Forelimb muscle (tissue), 1 donor: ENCODE measurements at places on chromosomes 6 and 20. TPM values are rescaled to one million over a fixed set of nuclear protein-coding genes. Genes with fewer than 3 reads are reported as not detected.

TFAP2A gene
- 0.43 TPM for polyA plus RNA-seq

DNA sequence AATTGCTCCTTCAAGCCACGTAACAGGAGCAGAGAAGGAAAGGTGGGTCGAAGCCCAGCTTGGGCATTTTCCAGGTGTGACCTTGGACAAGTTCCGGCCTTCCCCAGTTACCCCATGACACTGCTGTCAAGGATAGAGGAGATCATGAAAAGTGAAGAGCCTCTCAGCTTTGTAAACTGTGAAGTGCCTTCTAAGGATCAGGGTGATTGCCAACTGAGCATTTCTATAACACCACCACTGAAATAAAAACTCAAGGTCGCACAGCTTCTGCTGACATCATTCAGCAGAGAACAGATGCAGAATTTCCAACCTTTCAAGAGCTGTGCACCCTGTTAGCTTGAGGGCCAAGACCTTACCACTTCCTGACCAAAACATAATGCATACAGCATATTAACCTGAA, 24.0 kb upstream of the ZMYND8 start:
- DNase-seq = no peak

- DNase-seq = no peak
These were observed 103.5 kb downstream of the CD24 start for GRCh38 chr6:106870824-106871717.

- no peak for DNase-seq
These were observed 89.6 kb upstream of the HMGCLL1 start for GRCh38 chr6:55668591-55668990.

GRCh38 chr6:38378801-38379200, 260.9 kb downstream of the BTBD9 start:
- no peak for DNase-seq

GRCh38 chr6:15436451-15436850, 190.6 kb downstream of the JARID2 start:
- DNase-seq = no peak

- DNase-seq = no peak
These were observed 104.9 kb upstream of the SLC22A23 start for GRCh38 chr6:3561725-3562124.

GRCh38 chr20:7939663-7940062, 595 bp downstream of the HAO1 start:
- no peak for DNase-seq

- no peak for DNase-seq
These were observed 3.8 kb downstream of the ELOVL5 start for GRCh38 chr6:53344969-53345368.

GRCh38 chr20:45970646-45971424, 1.2 kb downstream of the ZNF335 start:
- DNase-seq = no peak

GRCh38 chr20:56630086-56630493, 984 bp downstream of the TFAP2C start:
- no peak for DNase-seq

DNA sequence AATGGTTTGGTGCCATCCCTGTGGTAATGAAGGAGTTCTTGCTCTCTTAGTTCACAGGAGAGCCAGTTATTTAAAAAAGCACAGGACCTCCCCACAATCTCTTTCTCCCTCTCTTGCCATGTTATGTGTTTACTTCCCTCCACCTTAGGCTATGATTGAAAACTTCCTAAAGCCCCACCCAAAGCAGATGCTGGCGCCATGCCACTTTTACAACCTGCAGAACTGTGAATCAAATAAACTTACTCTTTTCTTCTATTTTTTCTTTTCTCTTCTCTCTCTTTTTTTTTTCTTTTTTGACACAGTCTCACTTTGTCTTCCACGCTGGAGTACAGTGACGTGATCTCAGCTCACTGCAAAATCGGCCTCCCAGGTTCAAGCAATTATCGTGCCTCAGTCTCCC, 508.4 kb upstream of the EPHA7 start:
- DNase-seq = no peak

DNA sequence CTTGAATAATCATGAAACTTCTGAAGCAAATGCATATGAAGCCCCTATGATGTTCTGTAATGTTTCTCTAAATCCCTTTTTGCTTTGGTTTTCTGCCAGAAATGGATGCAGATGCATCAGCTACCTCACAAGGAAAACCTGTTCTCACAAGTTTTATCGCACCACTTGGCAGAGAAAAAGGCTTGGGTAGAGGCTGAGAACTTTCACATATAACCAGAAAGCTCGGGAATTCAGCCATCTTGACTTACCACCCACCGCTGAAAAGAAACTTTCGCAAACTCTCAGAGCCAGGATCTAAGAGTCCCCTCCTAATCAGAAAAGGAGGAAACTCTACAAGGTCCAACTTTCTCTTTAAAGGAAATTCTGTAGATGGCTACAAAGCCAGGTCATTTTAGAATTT, 36.2 kb upstream of the ADTRP start:
- no peak for DNase-seq

DNA sequence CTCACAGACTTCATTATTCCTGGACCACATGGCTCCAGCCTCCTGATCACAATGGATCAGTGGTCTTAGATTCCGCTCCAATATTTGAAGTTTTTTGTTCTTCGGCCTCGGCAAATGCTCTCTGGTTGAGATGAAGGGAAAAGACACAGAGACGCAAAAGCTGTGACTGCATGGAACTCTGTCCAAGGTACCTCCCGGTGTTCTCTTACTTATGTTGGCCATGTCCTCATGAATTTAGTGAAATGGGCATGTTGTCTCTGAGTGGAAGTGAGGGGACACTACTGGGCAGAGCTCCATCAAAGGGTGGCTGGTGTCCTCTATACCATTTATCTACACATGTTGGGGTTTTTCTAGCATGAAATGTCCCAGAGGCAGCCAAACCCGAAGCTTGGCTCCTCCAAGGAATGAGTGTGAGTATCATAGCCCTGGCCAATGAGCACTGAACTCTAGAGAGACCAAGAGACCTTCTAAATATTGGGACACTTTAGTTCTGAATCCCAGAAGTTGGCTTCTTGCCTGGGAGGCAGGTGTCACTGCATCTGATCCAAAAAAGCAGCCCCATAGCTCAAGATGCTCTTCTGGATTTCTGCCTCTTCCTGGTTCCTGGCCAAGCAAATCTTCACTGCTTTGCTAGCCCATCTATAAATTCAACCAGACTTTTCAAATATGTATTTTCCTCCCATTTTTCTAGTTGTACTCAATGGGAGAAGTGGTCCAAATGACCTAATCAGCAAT, 34.1 kb downstream of the HLA-G start:
- no peak for DNase-seq

DNA sequence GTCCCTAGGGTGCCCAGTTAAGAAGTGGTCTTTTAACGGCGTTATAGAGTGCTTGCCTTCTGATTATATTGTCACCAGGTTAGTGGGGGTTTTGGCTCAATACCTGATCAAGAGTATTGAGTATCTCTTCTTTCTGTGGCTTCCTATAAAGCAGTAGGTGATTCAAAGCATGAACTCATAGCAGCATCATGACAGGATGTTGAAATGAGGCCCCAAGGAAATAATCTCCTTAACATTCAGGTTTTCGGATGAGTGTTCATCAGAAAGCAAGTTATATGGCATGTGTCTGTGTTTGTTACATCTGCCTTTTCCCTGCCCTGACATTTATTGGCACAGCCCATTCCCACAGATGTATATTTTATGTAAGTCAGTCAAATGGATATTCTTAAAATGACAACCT, 301.0 kb downstream of the FARS2 start:
- no peak for DNase-seq

DNA sequence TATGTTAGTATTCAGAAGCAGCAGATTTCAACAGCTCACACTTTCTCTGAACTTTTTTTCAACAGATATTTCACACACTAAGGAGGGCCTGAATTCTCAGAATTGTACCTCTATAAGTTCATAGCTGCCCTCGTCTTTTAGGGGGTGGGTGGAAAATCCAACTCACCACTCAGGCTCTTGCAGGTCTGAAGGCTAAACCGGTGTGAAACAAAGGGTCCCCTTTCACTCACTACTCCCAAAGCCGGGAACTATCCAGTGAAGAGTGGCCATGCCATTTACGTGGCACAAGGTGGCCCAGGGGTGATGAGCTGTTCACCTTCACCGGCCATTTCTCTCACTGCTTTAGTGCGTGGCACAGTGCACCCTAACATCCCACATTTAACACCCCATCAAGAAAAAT, 24.2 kb downstream of the TBC1D7 start:
- DNase-seq = no peak

DNA sequence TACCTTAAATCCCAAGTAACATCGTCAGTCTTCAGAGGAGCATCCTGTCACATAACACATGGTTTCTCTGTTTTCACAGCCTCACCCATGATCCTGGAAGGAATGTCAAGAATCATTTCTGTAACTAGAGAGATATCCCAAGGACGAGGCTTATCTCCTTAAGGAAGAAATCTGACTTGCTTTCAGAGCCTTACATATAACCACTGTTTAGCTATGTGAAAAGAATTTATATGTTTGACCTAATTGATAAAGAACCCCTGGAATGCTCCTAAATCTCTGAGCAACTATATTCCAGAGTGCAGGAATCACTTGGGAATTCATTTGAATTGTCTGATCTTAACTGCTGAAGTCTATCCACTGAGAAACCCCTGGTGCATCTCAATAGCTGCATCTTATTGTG, 243.1 kb downstream of the ALDH8A1 start:
- no peak for DNase-seq

GRCh38 chr6:27650620-27651370, 177.9 kb upstream of the ZNF184 start:
- no peak for DNase-seq

GRCh38 chr6:168118935-168119334, 39.9 kb upstream of the FRMD1 start:
- DNase-seq = no peak

DNA sequence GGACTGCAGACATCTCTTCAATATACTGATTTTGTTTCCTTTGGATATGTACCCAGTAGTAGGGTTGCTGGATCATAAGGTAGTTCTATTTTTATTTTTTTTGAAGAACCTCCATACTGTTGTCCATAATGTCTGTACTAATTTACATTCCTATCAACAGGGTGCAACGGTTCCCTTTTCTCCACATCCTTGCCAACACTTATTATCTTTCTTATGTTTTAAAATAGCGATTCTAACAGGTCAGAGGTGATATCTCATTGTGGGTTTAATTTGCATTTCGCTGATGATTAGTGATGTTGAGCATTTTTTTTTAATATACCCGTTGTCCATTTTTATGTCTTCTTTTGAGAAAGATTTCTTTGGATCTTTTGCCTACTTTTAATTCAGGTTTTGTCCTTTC, 2.0 kb upstream of the TP53RK start:
- DNase-seq = no peak

- DNase-seq = no peak
These were observed 3.5 kb downstream of the SUMO4 start for GRCh38 chr6:149403534-149403933.

DNA sequence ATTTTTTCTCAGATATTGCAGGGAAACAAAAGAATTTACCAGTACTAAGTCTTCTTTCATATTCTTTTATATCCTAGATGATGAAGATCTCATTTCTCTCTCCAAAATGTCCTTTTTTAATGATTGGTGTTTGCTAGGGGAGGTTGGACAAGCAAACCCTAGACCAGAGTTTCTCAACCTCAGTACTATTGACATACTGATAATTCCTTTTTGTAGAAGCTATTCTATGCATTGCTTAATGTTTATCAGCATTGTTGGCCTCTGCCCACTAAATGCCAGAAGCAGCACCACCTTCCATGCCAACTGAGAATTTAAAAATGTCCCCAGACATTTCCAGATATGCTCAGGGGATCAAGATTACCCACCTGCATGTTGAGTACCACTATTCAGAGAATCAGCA, 14.4 kb upstream of the TFAP2B start:
- no peak for DNase-seq

GJA10 gene
- polyA plus RNA-seq = not detected

- no peak for DNase-seq
These were observed 20.8 kb downstream of the TMEM14A start for GRCh38 chr6:52691718-52692117.

GJA1 gene
- polyA plus RNA-seq = 42.7 TPM

- no peak for DNase-seq
These were observed 59.2 kb downstream of the SYNJ2 start for GRCh38 chr6:158040804-158041347.

TTK gene
- 6.4 TPM for polyA plus RNA-seq

- peak; percentile 72 for DNase-seq
These were observed 5.3 kb downstream of the OARD1 start for GRCh38 chr6:41066867-41067304.

VSX1 gene
- not detected for polyA plus RNA-seq

DNA sequence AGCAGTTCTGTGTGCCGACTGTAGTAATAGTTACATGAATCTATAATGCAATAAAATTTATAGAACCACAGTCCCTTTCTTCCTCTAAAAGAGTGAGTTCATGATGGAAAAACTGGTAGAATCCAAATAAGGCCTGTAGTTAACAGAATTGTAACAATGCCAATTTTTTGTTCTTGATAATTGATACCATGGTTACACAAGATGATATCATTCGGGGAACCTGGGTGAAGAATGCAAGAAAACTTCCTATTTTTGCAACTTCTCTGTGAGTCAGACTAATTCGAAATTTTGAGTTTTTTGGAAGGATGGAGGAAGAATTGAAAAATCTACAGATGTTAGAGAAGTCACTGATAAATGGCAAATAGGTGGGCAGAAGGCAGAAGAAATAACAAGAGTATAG, 381.8 kb downstream of the CDKAL1 start:
- DNase-seq = no peak

DNA sequence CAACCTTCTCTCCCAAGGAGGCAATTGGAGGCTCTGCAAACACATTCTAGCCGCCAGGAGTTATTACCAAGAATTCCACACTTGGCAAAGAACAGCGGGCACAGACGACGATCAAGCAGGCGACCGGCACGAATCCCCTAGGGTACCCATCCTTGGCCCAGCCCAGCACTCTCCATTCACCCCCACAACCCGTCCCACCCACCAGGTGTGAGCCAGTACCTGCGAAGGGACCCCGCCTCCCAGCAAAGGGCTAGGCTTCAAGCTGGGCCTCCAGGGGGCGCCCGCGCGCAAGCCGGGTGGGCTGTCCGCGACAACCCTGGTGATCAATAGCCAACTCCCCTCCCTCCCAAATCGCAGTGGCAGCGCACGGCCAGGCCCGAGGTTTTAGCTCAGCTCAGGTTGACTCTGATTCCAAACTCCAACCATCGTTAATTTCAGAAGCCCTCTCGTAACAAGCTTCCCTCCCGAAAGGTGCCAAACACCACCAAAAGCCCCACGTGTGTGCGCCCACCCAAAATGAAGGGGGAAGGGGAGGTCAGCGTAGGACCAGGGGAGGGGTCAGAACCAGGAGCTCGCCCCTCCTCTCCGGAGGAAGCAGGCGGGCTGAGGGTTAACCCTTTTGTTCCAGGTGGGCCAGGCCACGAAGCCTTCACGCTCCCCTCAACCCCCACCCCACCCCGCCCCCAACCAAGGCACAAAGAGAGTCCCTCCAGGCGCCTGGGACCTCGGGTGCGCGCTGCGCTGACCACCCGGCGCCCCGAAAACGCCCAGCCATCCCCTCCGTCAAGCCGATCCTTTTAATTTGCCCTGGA, 2.1 kb downstream of the SALL4 start:
- no peak for DNase-seq

- DNase-seq = no peak
These were observed 2.2 kb downstream of the HIVEP2 start for GRCh38 chr6:142942805-142943227.

GRCh38 chr6:92719773-92720172, 699.6 kb downstream of the EPHA7 start:
- DNase-seq = no peak

PPP1R3G gene
- polyA plus RNA-seq = 1.5 TPM

- peak; percentile 62 for DNase-seq
These were observed 46.9 kb downstream of the PDE10A start for GRCh38 chr6:165616116-165616515.

SUMO4 gene
- polyA plus RNA-seq = 0.53 TPM

GRCh38 chr6:87391334-87391733, 16.4 kb upstream of the CFAP206 start:
- DNase-seq = no peak

FOXQ1 gene
- polyA plus RNA-seq = not detected
